ENCODE measurements at places on chromosomes 7 and 10. TPM values are rescaled to one million over a fixed set of nuclear protein-coding genes. Genes with fewer than 3 reads are reported as not detected.

DNA sequence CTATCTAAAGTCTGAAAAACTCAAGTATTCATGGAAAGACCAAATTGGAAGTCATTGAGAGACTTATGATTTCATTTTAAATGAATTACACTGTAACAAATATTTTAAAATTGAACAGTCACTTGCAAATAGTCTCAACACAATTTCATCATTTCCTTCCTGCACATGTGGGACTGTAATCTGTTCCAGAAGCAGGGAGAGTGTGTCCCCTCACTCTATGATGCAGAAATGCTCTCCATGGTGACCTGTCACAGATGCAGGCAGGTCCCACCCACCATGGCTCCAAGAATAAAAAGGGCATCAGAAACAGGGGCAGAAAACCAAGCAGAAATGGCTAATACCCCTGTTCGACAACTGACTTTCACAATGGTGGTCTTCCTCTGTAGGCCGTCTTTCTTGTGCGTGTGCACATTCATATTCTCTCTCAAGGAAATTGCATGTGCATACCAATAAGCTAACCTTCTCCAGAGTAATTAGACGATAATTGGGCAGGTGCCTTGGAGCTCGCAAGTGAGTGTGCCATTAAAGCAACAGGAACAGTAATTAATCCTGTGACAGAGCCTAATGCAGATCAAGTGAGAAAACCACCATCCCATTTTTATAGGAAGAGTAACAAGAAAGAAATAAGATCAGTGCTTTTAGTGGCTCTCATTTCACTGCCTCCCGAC, 170.9 kb downstream of the ZMYND11 start:
- no peaks in the 10 kb centered on the region for H3K36me3 ChIP-seq
- peaks cover 34% of the 10 kb centered on the region for H3K4me1 ChIP-seq
- H3K27ac ChIP-seq: no peak overlapping the region
- no peak overlapping the region for H3K4me3 ChIP-seq

SFTPA1 gene
- total RNA-seq: not detected

DNA sequence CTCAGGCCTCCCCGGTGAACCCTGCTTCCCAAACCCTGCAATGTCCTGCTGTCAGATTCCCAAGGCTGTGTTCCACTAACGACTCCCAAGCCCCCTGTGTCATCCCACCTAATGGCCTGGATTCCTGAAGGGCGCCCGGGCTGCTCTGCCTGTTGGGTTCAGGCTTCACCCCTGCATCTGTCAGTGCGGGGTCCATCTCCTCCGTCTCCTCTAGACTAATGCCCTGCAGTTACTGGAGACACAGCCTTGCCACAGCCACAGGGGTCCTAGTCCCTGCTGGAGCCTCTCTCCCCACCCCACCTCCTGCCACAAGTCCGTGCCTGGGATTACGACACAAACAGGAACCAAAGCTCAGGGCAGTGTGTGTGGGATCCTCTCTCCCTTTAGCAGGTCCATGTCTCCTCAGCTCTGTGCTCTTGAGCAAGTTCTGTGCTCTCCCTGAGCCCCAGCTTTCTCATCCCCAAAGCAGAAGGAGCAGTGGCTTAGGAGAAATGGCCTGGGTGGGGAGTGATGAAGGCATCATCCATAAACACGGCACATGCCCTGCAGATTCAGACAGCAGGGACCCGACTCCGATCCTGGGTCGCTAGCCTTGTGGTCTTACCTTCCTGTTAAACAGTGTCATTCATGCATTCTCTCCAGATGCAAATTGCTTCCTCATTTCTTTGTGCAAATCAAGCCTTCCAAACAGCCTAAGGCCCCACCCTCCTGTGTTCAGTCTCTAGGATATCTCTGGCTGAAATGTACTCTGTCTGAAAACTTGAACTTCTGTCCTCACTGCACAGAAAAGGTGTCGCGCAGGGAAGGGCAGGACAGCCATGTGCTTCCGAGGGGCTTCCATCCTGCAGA, 8.2 kb upstream of the RBP3 start:
- no peak overlapping the region for H3K4me3 ChIP-seq
- no peak overlapping the region for H3K27ac ChIP-seq
- no peaks in the 10 kb centered on the region for H3K4me1 ChIP-seq
- no peaks in the 10 kb centered on the region for H3K36me3 ChIP-seq

GRCh38 chr7:92720604-92721350, 115.6 kb downstream of the CDK6 start:
- DNase-seq: no peak
- H3K27me3 ChIP-seq: no peaks in the 10 kb centered on the region
- H3K4me1 ChIP-seq: peaks cover 18% of the 10 kb centered on the region

PAX4 gene
- not detected for total RNA-seq

DNA sequence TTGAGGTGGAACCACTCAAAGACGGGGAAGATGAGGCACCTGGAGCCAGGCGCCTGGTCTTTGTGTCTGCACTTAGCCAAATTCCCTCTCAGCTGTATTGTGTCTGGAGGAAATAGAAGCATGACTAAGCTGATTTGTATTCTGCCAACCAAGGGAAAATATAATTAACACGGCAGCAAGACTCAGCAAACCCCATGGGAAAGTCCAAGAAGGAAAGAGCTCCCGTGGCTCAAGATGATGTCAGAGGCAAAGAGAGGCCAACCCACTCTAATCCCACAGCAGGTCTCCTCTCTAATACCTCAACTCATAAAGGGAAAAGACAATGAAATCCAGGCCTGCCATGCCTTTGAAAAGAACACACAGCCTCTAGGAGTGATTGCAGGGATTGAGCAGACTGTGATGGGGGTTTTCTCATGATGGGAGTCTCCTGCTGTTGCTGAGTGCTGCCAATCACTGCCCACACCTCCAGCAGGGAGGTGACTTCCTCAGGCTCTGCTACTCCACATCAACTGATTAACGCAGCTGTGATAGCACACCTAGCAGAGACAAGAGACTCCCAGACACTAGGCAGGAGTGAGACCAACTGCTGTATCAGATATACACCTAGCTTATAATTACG, 255.5 kb upstream of the C7orf33 start:
- H3K36me3 ChIP-seq: no peaks in the 10 kb centered on the region
- H3K27me3 ChIP-seq: no peaks in the 10 kb centered on the region
- DNase-seq: no peak
- no peak overlapping the region for H3K4me3 ChIP-seq

NUTM2A gene
- total RNA-seq: 0.31 TPM

RGR gene
- 0.71 TPM for total RNA-seq

PAPOLB gene
- total RNA-seq: not detected

DNA sequence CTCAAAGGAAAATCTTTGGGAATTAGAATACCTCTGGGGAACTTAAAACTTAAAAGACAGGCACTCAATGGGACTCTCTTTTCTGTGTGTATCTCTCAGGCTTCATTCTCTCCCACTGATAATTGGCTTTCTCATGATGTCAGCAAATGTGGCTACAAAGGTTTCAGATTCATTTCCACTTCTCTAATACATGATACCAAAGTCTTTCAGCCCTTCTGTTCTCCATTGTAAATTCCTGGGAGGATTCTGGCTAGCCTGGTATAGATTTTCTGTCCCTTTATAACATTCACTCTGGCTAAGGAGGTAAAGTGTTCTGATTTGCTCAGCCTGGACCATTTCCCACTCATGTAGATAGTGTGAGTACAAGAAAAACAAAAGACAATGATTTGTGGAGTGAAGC, 606.2 kb downstream of the PCDH15 start:
- no peak for DNase-seq
- H3K36me3 ChIP-seq: no peaks in the 10 kb centered on the region
- no peaks in the 10 kb centered on the region for H3K27me3 ChIP-seq
- no peak overlapping the region for H3K27ac ChIP-seq
- no peak overlapping the region for H3K4me3 ChIP-seq

Measured in HepG2 (cell line).